ENCODE measurements at places on chromosomes 5 and 9.
A peak's percentile ranks its signal among the peaks of the same experiment; 100 is the strongest.

DNA sequence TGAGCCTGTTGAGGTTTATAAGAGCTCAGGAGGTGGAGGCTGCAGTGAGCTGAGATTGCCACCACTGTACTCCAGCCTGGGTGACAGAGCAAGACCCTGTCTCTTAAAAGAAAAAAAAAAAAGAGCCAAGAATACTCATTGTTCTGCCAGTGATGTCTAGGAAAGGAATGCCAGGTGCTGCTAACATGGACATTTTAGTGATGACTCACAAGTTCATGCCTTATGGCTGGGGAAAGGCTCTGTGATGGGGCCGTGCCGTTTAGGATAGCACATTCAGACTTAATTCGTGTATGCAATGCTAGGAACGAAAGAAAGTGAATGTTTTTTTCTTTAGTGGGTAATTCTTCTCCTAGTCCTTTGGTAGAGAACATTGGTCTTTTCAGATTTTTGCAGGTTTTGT is 134.2 kb downstream of the ARHGAP26 start:
- peak; percentile 28 for DNase-seq

- DNase-seq: no peak
Measured at GRCh38 chr5:111252799-111253545, 28.8 kb downstream of the CAMK4 start.

GRCh38 chr9:35510754-35511428 is 21.0 kb downstream of the RUSC2 start:
- no peak for DNase-seq

DNA sequence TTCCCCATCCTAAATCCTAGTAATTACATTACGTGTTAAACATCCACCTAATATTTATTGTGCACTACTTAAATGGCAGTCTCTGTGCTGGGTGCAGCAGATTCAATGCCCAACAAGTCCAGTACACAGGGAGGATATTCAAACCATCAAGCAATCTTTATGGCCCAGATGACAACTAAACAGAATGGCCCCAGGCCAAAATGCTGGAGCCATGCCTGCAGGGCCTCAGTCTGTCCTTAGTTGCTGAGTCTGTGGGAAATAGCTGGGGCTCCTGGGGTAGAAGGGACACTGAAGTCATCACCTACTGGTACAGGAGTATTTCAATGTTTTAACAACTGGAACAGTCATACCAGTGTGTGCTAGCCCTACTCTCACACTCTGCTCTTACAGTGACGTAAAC is 153.5 kb downstream of the ZNF608 start:
- no peak for DNase-seq

- no peak for DNase-seq
Measured at GRCh38 chr9:116369706-116370105, 216.1 kb downstream of the PAPPA start.

DNA sequence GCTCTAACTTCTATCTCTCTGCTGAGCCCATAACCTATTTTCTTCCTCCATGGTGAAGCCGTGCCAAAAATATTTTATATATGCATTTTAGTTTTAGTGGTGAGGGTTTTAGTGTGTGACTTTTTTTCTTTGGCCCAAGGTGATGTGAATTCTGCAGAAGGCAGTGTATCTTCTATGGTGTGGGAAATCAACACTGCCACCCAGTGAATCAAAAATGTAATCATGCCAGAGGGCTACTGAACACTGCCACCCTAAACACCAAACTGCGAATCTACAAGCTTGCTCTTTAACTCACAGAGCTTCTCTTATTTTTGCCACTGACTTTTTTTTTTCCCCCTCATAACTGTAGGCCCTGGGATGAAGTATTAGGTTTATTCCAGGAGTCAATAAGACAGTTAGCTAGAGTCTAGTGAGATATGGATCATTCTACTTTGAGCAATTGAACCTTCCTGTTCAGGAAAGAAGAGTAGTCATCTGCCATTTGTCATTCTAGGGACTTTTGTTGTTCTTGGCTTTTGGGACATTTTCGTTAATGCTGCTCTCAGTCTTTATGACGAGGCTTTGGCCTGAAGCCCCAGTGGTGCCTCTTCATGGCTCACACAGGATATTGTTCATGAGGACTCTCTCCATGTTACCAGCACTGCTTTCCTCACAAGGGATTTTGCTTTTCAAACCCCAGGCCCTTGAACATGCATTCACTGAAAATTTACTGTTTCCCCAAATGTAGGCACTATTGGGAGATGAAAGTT is 53.1 kb downstream of the C7 start:
- no peak for DNase-seq

DNA sequence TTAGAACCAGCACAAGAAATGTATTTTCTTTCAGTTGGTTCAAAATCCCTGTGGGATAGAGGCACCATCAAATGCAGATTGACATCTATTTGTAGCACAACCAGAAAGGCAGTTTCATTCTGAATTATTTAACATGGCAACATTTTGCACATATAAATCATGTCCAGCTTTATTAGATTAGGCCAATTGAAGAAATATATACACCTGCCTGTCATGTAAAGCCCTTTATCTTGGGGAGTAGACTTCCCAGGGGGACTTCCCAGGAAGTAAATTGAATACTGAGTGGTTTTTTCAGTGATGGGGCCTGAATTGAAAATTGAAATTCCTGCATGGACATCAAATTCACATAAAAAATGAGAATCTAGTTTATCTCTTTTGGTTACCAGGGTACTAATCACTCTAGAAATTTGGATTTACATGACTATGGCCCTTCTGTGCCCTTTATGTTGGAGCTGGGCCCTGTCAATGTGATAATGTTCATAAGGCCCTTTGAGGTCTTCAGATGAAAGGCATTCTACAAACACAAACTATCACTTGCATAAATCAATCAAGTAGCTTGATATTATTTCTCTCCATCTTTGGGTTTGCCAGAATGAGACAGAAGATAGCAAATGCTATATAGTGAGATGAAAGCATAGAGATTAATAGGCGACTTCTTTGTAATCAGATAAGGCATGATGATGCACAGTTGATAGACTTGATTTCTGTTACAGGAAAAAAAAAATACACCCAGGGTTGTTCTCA is 26.2 kb upstream of the ZNF608 start:
- no peak for DNase-seq

DNA sequence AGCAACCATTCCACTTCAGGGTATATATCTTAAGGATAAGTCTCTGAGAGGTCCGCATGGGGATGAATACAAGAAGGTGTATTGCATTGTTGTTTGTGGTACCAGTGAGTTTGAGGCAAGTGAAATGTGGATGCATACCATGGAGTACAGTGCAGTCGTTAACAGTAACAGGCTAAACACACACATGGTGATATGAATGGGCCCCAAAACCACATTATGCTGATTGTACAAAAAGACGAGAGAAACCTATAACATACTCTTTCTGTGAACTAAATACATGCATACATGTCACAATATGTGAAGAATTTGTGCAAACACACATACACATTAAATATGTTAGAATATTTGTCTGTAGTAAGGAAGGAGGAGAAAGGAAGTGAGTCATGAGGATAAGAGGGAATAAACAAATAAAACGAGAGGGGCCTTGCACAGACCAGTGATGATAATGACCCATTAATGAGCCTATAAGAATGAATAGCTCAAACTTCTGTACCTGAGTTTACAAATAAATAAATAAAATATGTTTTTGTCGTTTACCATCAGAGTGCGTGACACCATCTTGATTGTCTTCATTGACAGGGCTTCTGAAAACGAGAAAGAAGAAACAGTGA is 66.5 kb upstream of the RICTOR start:
- no peak for DNase-seq

GRCh38 chr9:124011460-124012301 is at the start of gene LHX2:
Gene LHX2 (plus strand): TSS chr9:124011768. CDS start chr9:124012349, 581 bp downstream.
- DNase-seq: peak; percentile 91

GRCh38 chr5:55187370-55187769 is 14.4 kb upstream of the CDC20B start:
- no peak for DNase-seq

DNA sequence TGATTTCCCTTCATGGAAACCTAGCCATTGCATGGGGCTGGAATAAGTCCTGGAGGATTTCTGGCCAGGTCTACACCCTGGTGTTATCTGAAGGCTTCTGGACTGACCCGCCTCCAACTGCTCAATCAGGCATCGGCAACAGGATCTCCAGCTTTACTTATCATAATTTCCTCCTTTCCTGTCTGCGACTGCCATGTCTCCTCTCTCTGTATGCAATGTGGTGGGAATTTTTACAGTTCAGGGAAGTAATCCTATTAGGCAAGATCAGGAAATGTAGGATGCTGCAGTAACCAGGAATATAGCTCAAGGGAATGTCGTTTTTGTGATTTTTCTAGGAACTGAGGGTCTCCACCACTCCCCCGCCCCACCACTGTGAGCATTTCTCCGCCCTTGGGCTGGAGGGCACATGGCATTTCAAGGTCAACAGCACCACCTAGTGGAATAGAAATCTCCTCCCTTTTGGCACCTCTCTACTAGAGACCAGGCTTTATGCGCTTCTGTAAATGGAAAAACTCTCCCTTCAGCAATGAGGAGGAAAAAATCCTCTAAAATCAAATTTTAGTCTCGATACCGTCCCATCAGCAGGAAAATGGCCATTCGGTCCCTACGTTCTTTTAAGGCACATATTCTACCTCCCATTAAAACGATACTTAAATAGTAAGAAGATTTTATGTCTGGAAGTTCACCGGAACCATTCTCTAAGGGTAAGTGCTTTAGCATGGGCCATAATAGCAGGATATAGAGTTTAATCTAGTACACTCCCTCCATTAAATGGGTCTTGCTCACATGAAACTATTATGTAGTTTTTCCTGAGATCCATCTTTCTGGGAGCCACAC is 93.0 kb downstream of the YTHDC2 start:
- no peak for DNase-seq

DNA sequence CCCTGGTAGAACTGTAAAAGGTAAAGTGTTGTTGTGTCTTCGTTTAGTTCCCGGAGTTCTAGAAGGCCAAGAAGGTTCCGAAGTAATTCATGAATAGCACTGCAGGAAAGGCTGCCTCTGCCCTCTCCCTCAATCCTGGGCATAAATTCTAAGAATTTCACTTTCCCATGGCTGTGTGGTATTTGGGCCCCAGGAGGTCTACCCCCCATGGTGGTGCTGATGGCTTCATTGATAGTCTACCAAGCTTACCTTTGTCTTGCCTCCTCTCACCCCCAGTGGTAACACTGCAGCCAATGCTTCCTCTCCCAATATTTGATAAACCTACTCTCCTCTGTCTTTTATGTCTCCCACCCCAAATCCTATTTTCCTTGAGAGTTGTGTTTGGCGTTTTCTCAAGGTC is 39.5 kb downstream of the ADAMTS16 start:
- no peak for DNase-seq

- no peak for DNase-seq
Measured at GRCh38 chr5:10745133-10745532, 15.9 kb downstream of the DAP start.

DNA sequence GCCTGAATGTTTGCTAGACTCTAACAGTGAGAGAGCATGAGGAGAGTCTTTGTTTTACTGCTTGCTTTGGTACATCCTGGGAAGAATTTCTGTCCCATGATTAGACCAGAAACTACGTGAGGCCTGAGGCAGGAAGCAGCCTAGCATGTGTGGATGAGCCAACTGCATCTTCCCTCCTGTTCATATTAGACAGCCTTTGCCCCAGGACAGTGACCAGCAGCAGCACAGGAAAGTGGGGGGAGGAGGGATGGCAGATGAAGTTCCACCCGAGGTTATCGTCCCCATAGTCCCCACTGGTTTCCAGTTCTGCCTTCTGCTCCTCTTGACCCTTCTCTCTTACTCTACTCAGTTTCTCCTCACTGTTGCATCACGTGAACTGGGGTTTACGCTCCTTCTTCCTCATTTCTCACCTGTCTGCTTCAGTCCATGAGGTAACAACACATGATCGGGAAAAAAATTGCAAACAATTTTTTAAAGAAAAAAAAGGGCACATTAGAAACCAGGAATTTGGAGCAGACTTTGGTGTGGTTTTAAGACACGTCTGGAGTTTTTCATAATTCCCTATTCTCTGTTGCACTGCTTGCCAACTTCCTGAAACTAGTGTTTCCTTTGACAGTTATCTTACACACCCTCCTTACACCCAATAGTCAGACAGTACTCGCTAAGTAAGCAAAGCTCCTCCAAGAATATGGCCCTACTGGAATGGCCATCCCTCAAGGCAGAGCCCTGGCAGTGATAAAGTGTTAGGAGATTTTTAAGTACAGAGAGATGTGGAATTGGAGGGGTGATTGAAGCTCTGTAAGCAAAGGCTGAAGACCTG is 84.1 kb downstream of the SNX18 start:
- DNase-seq: no peak

DNA sequence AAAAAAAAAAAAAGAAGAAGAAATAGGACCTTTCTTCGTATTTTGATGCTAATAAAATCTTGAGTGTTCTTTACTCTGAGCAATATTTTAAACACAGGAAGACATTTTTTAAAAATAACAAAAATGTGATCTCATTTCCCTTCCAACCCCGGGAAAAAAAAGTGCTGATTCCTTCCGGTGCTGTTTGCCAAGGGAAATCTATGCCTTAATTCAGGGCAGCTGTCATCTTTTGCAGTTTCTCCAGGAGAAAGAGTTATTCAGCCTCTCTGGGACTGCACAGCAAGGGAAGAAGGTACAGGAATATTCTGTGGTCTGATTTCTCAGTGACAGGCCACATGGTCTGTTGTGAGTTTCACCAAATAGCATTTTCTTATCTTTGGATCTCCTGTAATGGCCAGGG is 291.9 kb upstream of the IRX1 start:
- DNase-seq: no peak

- DNase-seq: no peak
Measured at GRCh38 chr9:33445389-33446239, 1.8 kb downstream of the AQP3 start.

GRCh38 chr5:109945097-109945678 is 255.5 kb downstream of the MAN2A1 start:
- no peak for DNase-seq

- DNase-seq: no peak
Measured at GRCh38 chr5:58245476-58245840, 214.4 kb downstream of the PLK2 start.
